ENCODE measurements at places on chromosomes 6 and 20. TPM values are rescaled to one million over a fixed set of nuclear protein-coding genes. Genes with fewer than 3 reads are reported as not detected.

ULBP2 gene
- 2.1 TPM for total RNA-seq

DNA sequence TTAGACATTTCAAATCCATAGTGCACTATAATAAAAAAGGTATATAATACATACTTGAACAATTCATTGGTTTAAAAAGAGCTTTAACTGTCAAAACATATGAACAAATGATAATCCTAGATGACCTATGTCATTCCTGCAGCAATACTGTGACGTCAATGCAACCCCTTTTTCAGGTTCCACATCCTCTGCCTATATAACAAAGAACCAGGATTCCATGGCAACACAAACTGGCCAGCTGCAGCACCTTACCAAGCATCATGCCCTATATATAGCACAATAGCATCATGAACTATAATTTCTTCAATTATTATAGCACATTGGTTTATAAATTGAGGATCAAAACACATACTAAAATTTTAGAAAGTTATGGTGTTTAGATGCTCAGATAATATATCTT, 578 bp upstream of the PTCHD4 start:
- H3K4me1 ChIP-seq = peaks cover 9% of the 10 kb centered on the region
- H3K27ac ChIP-seq = no peak overlapping the region
- no peak overlapping the region for H3K4me3 ChIP-seq

GRCh38 chr20:59123678-59124255, 39.9 kb upstream of the ZNF831 start:
- no peak for DNase-seq
- H3K4me1 ChIP-seq = no peaks in the 10 kb centered on the region
- H3K4me3 ChIP-seq = no peak overlapping the region
- H3K27me3 ChIP-seq = peaks cover 2% of the 10 kb centered on the region
- no peaks in the 10 kb centered on the region for H3K36me3 ChIP-seq

DNA sequence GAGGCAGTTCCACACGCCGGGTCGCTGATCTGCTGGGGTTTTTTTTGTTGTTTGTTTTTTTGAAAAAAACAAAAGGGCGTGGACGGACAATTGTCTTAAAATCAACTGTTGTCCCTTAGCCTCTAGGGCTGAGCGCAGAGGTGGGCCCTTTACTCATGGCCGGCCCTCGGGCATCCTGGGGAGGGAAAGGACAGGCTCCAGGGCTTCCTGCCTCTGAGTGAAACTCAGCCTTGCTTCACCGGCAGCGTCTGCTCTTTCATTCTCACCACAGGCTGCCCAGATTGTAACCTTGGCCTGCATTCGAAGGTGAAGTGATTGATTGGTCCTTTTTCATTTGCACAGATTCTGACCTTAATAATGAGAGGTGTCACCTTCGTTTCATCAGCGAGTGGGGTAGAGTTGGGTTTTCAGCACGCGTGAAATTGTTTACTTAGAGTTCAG, 797 bp downstream of the SMIM13 start:
- peaks cover 33% of the 10 kb centered on the region for H3K4me1 ChIP-seq
- peaks cover 1% of the 10 kb centered on the region for H3K36me3 ChIP-seq
- H3K27me3 ChIP-seq = no peaks in the 10 kb centered on the region
- H3K4me3 ChIP-seq = peak overlapping the region; percentile 90

Measured in osteocyte (in vitro differentiated cells).